ENCODE measurements at places on chromosomes 6 and 20.

- DNase-seq = no peak
These were observed 1055.1 kb upstream of the GJE1 start for GRCh38 chr6:141077355-141078333.

- no peak for DNase-seq
These were observed 223.6 kb downstream of the TTLL2 start for GRCh38 chr6:167548451-167548850.

DNA sequence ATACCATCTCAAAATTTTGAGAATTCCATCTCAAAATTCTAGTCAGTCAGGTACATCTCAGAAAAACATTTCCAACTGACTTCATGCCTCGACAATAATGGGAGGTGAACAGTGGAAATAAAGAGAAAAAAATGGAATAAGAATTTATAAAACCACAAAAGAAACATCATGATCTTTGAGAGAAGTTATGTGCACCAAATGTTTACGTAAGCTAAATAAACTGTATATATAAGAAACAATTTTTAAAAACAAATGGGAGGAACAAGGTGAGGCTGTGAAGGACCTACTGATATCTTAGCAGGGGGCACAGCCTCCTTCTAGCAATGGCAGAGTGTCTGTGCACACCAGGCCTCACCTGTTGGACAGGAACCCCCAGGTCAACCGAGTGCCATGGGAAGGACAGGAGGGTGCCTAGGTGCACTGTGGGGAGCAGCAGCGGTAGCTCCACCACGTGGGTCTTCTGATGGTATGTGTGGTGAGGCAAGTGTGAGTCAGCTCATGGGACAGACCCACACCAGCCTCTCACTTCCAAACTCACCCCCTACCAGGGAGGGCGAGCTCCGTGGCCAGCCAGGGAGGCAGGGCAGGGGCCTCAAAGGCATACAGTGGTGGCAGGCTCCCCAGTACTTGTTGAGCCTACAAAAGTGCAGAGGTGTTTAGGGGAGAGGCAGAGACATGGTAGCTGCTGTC is 23.2 kb downstream of the DIDO1 start:
- DNase-seq = no peak

GRCh38 chr6:37372116-37372515 is 18.3 kb downstream of the RNF8 start:
- DNase-seq = no peak

DNA sequence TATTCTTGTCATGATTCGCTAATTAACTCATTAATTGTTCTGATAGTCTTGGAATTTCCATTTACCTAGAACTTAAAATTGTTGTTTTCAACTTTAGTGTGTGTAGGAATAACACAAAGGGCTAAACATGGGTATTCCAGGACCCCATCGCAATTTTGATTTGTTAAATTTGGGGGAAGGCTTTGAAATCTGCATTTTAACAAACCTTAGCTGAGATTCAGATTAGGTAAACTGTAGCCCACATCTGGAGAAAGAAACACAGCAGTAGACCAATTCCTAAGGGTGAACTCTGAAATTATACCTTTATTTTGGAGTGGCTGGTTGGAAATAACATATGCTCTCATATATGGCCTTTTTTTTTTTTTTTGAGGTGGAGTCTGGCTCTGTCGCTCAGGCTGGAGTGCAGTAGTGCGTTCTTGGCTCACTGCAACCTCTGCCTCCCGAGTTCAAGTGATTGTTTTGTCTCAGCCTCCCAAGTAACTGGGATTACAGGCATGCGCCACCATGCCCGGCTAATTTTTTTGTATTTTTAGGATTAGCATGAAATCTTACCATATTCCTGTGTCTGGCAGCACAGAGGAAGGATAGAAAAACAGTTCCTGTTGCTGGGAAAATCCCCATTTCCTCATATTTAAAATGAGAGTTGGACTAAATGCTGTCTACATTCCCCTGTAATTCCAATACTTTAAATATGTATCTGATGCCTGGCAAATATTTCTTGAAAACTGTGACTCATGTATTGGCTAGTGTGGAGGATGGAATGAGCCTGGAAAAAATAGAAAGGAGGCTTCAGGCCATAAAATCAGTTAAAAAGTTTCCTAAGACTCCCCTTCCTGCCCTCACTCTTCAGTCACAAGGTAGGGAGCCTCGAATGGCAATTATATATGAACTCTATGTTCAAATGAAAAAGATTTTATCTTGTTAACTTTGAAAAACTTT is 96.7 kb upstream of the FAM184A start:
- DNase-seq = no peak

- DNase-seq = no peak
These were observed 761 bp upstream of the NR2E1 start for GRCh38 chr6:108164815-108165706.

- peak; percentile 32 for DNase-seq
These were observed 182.6 kb downstream of the RNGTT start for GRCh38 chr6:88780714-88781389.

DNA sequence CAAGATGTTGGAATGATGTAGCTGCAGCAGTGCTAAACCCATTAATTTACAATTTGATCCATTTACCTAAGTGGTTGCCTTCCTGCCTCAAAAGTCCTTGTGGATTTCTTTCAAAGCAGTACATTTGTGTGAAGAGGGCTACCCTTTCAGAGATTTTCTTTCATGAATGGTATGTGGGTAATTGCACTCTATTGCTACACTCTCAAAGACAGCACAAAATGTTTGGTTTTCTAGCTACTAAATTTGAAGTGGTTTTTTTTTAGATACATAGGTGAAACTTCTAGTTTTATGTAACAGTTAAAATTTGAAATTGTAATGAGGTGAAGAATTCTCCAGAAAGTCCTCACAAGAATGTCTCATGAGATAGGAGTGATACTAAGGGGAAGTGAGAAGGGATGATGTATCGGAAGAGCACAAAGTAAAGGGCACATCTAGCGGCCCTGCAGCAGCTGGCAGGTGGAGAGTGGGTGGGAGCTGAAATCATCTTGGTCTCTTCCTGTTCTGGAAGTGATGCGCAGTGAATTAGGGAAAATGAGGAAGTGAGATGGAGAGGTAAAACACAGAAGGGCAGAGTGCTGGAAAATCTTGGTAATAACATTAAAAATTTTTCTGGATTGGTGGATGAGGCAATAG is 236.8 kb upstream of the MAN1A1 start:
- no peak for DNase-seq

DNA sequence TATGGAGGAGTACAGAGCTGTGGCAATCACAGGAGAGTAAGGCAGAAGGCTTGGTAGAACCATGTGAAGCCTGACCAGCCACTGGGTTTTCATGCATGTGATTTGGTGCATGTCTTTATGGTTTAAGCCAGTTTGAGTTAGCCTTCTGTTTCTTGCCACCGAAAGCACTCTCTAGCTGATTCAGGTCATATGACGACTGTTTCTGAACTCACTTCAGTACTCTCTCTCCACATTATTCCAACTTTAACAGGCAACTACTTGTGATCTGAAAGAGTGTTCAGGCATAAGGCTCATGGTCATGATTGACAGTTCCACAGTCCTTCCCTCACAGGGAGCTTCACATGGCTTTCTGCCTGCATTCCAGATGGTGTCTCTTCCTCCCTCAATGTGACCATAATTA is 63.3 kb upstream of the TAB2 start:
- DNase-seq = no peak

GRCh38 chr6:154491567-154492470 is 18.7 kb downstream of the CNKSR3 start:
- DNase-seq = no peak

All from T-helper 2 cell treated with Interferon-gamma antibody and Interleukin-4, amounts not matched to agents 5 μg/mL and 100 μg/mL, for 36 hours (primary cell).